Right kidney (tissue), 9 donors: ENCODE measurements at places on chromosomes 3 and 15.

GRCh38 chr15:70853973-70854665 lies at the start of gene LARP6:
TSS of gene LARP6 (minus strand) at chr15:70854157. CDS start at chr15:70854088, 69 bp downstream.
- peak; percentile 82 for DNase-seq

DNA sequence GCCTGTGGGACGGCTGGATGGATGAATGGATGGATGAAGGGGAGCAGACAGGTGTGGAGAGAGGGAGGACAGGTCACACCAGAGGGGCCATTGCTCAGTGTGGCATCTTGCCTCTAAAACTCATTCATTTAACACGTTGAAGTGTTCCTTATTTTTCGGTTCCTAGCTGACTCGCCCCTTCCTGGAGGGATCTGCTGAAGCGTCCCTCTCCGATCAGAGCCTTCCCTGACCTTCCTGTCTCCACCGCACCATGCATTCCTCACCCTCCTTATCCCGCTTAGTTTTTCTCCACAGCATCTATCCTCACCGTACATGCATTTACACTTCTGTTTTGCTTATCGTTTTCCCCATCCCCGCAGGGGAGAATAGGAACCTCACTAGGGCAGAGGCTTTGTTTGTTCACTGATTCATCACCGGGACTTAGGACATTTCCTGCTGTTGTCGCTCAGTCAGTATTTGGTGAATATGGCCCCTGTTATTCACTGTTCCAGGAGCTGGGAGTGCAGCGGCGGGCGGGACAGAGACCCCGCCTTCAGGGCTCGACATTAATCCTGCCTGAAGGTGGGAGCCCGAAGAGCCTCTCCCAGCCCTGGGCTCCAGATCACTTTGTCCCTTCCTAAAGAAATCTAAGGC lies 32.0 kb downstream of the FOXL2 start:
- DNase-seq, result peak; percentile 79

GRCh38 chr15:99605490-99605931 lies 39.7 kb downstream of the MEF2A start:
- DNase-seq, result no peak

- DNase-seq, result no peak
These were observed 33.6 kb downstream of the HHLA2 start for GRCh38 chr3:108329947-108330346.

DNA sequence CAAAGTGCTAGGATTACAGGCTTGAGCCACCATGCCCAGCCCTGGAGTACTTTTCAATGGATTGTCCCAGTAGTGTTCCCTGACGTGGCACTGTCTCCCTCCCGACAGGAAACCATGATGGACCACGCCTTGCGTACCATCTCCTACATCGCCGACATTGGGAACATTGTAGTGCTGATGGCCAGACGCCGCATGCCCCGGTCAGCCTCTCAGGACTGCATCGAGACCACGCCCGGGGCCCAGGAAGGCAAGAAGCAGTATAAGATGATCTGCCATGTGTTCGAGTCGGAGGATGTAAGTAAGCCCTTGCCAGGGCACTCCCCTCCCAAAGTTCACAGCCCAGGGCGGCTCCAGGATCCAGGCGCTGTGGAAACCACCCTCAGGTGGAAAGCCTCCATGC lies 168.1 kb downstream of the NSMCE3 start:
- DNase-seq, result no peak

GRCh38 chr15:80324545-80325080 lies 72.6 kb upstream of the CTXND1 start:
- no peak for DNase-seq

- DNase-seq, result no peak
These were observed 218.5 kb upstream of the TTC14 start for GRCh38 chr3:180383332-180384020.

DNA sequence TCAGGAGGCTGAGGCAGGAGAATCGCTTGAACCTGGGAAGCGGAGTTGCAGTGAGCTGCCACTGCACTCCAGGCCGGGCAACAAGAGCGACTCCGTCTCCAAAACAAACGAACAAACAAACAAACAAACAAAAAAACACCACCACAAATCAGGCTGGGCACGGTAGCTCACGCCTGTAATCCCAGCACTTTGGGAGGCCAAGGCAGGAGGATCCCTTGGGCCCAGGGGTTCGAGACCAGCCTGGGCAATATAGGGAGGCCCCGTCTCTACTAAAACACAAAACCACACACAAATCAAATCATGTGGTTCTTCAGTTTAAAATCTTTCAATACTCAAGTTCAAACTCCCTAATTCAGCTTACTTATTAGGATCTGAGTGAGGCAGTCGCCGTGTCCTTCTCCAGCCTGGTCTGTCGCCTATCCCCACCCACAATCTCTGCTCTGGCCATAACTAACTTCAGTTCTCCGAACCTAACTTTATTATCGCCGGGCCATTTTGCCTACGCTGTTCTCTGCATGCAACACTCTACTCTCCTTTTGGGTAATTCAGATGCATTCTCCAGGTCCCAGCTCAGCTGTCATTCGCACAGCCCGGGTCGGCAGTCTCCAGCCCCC lies 660 bp upstream of the RTF1 start:
- DNase-seq, result no peak

GRCh38 chr15:69116391-69116790 lies 44.0 kb upstream of the GLCE start:
- no peak for DNase-seq

- no peak for DNase-seq
These were observed 42.1 kb downstream of the IGF1R start for GRCh38 chr15:98690272-98690950.

- no peak for DNase-seq
These were observed 81.9 kb downstream of the CHL1 start for GRCh38 chr3:278300-279064.

DNA sequence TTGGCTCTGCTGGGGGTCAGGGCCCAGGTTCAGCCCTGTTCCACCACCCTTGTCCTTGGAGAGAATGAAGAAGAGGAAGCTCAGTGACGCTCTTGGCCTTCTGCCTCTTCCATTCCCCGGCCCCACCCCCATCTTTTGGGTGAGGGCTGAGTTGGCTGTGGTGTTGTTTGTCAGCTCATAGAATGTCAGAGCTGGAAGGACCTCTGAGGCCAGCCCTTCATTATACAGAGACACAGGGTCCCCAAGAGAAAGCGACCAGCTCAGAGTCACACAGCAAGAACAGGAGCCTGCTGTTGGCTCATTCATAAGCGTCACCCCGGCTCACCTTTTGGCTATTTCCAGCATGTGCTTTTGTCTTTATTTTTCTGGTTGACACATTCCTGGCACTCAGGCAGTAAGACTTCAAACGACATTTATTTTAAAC lies 68.2 kb downstream of the AAGAB start:
- no peak for DNase-seq

DNA sequence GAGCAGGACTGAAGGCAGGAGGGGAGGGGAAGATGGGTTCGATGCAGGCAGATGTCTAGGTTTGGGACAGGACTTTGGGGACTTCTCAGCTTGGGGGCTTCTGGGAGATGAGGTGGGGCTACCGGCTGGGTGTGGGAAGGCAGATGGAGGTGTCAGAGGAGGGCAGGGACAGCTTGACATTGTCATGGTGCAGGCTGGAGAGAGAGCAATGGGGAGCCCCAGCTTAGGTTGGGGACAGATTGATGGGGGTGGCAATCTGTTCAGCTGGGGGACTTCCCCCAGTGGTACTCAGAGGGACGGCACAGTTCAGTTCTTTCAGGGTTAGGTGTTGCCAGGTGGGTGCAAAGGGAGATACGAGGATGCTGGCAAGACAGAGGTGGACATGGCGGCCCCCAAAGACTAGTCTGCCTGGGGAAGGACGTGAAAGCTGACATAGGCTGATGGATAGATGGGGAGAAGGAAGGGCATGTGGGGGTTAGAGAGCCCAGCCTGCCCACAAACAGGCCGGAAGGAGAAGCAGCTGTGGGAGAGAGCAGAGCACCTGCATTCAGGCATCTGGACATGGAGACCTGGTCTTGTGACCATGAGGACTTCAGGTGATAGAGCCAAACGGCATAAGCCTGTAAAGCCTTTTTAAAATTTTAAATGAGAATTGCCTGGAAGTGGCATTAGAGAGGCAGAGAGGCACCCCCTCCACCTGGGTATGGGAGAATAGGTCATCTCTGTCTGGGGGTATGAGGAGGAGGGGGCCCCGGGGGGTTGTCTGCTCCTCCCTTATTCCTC lies 21.1 kb downstream of the ACAA1 start:
- DNase-seq, result no peak

DNA sequence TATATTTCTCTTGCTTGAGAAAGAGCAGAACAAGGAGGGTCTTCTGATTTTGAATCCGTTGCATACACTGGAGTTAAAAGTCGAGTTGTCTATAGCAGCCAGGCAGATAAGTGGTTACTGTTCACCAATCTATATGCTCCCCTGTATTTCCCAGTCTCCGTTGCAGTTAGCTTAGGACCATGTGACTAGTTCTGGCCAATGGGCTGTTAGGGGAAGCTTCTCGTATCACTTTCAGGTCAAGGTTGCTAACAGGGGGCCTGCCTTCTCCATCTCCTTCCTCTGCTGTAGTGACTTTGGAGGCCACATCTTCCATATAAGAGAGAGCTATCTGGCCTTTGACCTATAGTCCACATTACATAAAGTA lies 188.5 kb upstream of the KBTBD8 start:
- no peak for DNase-seq

DNA sequence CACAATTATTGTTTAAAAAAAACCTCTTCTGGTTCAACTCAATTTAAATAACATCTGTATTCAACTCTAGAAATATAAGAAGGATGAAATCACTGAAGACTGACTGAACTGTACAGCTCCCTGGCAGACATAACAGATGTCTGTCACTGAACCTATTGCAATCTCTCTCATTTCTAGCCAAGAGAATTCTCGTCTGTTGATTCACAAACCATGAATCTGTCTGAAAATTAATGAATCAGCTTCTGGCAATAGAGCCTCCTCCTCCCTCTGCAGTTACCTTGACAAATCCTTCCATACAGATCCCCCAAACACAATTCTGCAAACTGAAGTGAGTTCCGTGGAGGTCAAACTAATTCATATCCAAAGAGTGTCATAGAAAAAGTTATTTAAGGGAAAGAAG lies 561.4 kb downstream of the PYDC2 start:
- DNase-seq, result no peak

- no peak for DNase-seq
These were observed 56.2 kb downstream of the WNT7A start for GRCh38 chr3:13823692-13824091.

- no peak for DNase-seq
These were observed 25.6 kb downstream of the ACAN start for GRCh38 chr15:88828791-88829190.

DNA sequence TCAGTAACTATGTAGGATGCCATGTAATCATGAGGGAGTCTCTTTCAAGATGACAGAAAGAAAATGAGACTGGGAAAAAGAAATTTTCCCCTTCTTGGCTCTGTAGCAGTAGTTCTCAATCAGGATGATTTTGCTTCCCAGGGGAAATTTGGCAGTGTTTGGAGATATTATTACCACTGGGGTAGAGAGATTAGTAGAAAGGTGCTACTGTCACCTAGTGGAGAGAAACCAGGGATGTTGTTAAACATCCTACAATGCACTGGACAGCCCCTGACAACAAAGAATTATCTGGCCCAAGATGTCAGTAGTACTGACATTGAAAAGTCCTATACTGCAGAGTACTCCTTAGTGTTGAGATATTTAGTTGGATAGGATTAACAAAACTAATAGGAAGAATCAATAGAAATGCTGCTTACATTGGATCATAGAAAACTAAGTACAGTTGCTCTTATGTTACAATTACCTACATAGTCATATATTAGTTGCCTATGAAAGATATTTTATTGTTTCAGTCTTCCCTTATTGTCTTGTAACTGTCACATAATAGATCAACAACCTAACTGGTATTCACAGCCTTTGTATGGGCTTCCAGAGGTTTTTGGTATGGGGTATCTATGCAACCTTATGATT lies 433.3 kb downstream of the RAP2B start:
- DNase-seq, result no peak

DNA sequence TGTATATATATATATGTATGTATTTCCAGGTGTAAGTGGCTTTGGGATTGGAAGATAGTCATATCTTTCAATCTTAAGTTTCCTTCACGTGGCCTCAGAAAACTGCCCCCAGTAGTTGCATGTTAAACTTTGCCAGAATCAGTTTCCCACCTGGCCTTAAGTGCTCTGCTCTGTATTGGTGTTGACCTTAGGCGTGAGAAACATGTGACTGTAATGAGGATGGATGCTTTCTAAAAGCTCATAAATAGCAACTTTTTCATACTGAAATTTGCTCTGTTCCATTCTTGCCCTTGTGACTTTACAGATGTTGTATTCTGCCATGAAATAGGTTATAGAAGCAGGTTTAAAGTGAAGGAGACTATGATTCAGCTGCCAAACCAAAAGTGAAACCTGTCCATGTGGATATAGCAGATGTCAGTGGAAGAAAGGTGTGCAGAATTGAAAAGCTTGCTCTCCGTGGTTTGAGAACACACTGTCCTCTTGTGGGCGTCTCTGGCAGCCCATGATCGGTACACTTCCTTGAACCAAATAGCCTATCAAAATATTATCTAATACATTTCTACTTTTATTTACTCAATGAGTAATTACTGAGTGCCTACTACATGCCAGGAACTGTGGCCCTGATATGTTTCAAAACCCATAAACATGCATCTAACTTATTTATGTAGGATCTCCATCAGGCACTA lies 15.8 kb downstream of the SCG5 start:
- no peak for DNase-seq

DNA sequence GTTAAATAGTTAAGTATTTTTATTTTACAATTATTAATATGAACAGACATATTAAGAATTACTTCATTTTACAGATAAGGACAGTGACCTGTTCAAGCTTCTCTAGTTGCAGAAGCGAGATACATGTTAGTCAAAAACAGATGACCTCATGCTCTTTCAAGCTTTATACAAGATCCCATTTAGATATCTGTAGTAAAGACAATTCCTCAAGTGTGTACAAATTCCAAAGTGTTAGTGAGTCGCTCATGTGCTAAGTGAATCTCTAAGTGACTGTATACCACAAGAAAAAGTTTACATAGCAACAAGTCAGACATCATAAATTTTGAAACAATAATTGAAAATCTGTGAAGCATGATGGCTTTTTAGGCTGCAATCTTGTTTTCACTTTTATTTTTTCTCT lies 293.8 kb downstream of the ROBO1 start:
- no peak for DNase-seq

DNA sequence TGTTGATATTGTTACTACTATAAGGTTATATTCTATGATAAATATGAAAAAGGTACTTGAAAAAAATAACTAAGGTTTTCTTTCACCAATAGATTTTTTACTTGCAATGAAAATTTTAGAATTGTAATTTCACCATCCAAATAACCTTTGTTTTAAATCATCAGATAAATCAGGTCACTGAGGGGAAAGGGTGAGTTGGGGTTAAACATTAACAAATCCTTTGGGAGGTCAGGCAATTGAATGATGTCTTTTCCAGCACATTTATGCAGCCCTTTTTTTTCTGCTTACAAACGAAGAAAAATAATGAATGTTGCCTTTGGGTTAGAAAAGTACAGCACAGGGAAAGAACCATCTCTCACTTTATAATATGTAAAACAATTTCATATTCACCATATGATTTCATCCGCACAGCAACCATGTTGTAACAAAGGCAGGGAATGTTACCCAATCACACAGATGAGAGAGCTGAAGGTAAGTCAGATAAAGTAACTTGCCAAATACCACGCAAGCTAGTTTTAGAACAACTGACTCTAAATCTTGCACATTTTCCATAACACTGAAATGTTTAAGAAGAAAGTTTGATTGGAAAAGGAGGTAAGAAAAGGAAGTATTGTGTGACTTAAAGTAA lies 151.3 kb downstream of the FGF12 start:
- no peak for DNase-seq
